ENCODE measurements at places on chromosomes 11 and 22. TPM values are rescaled to one million over a fixed set of nuclear protein-coding genes. Genes with fewer than 3 reads are reported as not detected.

The MS4A6E gene
- not detected for polyA plus RNA-seq

The GGT1 gene
- polyA plus RNA-seq = 1.7 TPM

The NPTXR gene
- 18.8 TPM for polyA plus RNA-seq

GRCh38 chr11:121446752-121447156 is 5.4 kb upstream of the SORL1 start:
- no peak for DNase-seq

- no peak for DNase-seq
Observed at GRCh38 chr11:6531267-6531752, 34.2 kb downstream of the DNHD1 start.
